ENCODE measurements at places on chromosomes 1 and 21.

GRCh38 chr1:247408100-247408499, 7.9 kb upstream of the NLRP3 start:
- DNase-seq = no peak

DNA sequence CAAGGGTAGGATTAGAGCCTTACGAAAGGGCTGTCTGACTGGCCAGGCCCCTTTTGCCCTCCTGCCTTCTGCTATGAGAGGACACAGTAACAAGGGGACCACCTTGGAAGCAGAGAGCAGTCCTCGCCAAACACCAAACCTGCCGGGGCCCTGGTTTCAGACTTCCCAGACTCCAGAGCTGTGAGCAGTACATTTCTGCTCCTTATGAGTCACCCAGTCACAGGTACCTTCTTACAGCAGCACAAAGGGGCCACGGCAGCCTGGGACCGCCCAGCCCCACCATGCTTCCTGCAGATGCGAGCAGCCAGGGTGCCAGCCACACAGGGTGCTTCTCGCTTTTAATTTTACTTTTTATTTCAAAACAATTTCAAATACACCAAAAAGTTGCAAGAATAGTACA, 17.2 kb upstream of the POFUT2 start:
- DNase-seq = no peak

GRCh38 chr21:24514081-24514733, 1093.1 kb downstream of the MRPL39 start:
- no peak for DNase-seq

GRCh38 chr1:184033711-184034167, 3.8 kb downstream of the COLGALT2 start:
- DNase-seq = no peak

GRCh38 chr1:226082587-226082917, 20.0 kb downstream of the H3-3A start:
- no peak for DNase-seq

- no peak for DNase-seq
Observed at GRCh38 chr1:39576016-39576657, 453 bp downstream of the PABPC4 start.

DNA sequence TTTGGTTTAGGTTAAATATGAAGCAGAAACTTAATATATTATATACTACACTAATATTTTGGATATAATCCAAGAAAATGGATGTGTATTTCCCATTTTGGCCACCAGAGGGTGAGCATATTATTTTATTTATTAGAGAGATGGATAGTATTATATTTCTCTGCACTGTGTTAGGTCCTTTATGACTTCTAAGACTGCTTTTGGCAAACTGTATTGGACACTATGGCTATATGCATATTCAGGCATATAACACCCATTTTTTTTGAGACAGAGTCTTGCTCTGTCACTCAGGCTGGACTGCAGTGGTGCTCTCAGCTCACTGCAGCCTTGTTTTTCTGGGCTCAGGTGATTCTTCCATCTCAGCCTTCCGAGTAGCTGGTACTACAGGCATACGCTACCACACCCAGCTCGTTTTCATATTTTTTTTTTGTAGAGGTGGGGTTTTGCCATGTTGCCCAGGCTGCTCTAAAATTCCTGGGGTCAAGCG, 17.8 kb upstream of the PGM1 start:
- peak; percentile 43 for DNase-seq

GRCh38 chr1:182317611-182318161, 73.9 kb downstream of the GLUL start:
- no peak for DNase-seq

DNA sequence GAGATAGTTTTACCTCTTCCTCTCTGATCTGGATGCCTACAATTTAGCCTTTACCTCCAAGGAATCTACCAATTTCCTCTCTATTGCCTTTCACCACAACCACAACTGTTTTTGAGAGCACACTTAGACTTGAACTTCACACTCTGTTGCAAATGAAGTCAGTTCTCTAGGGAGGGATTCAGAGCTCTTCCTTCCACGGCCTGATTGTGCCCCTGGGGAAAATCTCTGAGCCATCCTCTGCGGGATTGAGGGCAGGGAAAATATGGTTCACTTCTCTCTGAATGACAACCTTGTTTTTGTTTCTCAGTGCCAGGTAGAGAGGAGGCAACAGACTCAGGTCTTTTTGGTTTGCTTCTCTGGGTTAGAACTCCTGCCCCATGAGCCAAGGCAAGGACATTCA, 35.4 kb upstream of the BCL10 start:
- no peak for DNase-seq

DNA sequence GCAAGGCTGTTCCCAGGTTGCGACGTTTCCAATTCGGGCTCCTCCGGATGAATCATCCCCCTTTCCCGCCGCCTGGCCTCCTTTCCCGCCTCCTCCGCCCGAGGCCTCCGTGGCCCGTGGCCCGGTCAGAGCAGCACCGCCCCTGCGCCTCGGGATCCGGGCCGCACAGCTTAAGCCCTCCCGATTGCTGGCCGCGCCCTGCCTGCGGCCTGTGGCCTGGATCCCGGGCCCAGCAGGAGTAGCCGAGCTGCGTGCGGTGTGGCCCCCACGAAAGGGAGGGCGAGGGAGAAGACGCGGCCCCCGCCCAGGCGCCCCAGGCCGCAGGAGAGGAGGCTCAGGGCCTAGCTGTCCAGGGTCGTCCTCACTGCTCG, 1.0 kb downstream of the TMEM200B start:
- DNase-seq = no peak

DNA sequence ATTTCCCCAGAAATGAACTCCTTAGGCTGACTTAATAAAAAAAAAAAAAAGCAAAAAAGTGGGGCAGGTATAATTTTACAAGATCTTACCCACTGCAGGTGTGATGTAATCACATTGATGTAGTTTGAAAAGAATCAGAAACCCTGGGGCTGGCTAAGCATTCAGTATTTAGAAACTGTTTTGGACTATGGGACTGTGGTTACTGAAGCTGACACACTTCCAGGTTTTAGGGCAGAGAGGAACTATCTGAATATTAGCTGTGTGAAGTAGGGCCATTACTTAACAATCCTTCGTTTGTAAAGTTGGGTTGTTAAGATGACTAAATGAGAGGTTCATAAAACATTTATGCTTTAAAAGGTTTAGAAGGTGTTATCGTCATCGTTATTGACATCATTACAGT, 165.3 kb downstream of the FASLG start:
- no peak for DNase-seq

DNA sequence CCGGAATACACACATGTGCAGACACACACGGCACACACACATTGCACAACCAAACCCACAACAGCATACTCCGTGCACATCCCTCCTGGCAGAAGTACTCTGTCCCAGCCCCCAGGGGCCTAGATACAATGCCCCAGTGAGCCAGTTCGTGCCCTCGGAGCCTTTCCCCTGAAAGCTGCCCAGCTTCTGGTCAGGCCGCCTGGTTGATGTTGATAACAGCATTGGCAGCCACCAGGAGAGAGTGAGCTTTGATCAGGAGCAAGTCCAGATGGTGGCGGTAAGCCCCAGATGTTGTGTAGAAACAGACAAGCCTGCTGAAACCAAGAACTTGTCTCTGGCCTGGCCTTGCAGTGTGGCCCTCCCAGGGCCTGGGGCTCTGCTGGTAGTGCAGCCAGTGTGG, 109.1 kb downstream of the GRIK3 start:
- DNase-seq = no peak

- DNase-seq = no peak
Observed at GRCh38 chr1:60411591-60411990, 338.0 kb upstream of the C1orf87 start.

DNA sequence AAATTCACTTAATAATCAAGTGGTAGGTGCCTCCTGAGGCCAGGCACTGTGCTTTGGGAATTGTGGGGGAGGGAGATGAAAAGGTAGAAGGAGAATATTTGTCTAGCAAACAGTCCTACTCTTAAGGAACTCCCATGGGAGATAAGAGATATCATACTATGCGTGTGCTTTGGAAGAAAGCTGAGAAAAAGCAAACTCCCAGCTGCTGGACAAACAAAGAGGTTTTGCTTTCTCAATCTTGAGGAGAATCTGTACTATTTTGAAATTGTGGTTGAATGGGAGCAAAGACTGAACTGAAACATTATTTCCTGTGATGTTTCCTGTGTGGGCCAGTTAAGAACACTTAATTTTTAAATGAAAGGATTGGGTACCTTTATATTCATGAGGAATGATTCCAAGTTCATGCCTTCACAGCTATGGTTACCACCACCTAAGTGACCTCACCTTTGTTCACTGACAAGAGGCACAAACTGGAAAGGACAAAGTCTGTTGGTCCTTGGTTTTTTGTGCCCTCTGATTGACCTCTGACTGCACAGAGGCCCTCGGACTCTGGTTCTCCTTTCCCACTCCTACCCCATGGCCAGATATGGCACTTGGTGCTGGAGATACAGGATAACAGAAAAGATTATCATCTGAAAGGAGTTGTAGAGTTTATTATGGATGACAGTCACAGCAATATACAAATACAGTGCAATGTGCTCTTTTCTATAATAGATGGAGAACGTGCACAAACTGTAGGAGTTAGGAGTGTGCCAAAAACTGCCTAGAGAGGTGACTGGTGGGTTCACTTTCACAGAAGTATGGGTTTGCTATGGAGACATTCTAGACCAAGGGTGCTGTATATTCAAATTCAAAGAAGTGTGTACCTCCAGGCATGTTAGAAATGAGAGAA, 1.6 kb downstream of the CD53 start:
- no peak for DNase-seq

DNA sequence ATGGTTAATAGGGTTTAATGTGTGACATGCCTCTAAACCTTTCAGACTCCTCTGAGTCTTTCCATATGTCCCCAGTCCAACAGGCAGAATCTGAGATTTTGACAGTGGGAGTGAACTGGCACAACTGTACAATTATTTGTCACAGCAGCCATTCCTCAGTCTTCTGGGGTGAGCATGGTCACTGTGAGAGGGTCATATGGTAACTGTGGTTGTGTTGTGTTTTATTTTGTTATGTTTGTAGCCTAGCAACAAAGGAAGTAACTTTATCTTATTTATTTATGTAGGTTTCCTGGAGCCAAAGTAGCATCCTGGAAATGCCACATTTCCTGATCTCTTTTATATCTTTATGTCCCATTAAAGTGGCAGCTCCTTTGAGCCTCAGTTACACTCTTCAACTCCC, 1067.9 kb downstream of the TTLL7 start:
- no peak for DNase-seq

- DNase-seq = no peak
Observed at GRCh38 chr21:41359286-41359685, 2.5 kb upstream of the MX2 start.

DNA sequence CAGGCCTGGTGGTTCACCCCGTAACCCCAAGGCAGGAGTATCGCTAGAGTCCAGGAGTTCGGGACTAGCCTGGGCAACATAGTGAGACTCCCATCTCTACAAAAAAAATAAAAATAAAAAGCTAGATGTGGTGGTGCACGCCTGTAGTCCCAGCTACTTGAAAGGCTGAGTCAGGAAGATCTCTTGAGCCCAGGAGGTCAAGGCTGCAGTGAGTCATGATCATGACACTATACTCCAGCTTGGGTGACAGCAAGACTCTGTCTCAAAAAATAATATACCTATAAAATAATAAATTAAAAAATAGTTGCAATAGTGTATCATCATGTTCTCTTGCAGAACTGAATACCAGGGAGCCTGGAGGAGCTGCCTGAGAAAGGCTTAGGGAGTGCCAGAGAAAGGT, 19.9 kb upstream of the TMEM39B start:
- no peak for DNase-seq

GRCh38 chr1:107648071-107648470, 316.9 kb downstream of the VAV3 start:
- DNase-seq = no peak

Measured in hematopoietic multipotent progenitor cell treated with erythropoietin and hydrocortisone succinate and interleukin-3 and kit ligand, for 17 days (in vitro differentiated cells).